ENCODE measurements at places on chromosomes 5 and 9. TPM values are rescaled to one million over a fixed set of nuclear protein-coding genes. Genes with fewer than 3 reads are reported as not detected.

- no peak for DNase-seq
These were observed 129.7 kb downstream of the CEMIP2 start for GRCh38 chr9:71638627-71639026.

DNA sequence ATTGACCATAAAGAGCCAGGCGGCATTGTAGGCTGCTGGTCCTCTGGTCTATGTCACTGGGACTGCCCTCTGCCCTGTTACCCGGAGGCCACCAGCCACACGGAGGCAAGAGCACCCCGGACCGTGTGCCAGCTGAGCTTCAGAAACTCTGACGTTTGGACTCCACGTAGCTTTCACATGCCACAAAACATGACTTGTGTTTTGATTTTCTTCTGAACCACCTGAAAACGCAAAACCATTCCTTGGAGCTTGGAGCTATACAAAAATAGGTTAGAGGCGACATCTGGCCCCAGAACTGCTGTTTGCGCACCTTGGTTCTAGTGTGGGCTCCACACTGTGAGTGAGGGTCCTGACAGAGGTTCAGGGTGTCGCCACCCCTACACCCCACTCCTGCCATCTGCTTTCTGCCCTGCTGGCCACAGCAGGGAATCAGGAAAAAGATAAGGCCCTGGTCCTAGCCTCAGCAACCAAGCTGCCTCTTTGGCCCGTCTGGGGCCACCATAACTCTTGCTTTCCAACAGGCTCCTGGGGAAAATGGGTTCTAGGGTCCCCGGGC lies 151.3 kb upstream of the IRX2 start:
- no peak for DNase-seq

DNA sequence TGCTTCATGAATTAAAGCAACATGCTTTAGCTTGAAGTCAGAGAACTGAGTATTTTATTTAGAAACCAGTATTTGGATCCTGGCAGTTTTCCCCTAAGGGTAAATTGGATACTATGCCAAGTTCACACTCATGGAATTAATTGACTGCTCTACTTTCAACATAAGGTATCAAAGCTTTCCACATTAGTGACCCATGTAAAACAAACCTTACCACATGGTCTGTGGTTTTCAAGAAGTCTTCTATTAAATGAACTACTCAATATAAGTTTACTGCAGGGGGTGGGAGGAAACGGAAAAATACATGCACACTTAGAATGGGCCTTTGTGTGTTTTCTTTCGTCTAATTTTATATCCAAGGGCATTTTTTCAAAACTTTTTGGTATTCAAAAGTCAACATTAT lies 232.0 kb upstream of the FBXL7 start:
- no peak for DNase-seq

DNA sequence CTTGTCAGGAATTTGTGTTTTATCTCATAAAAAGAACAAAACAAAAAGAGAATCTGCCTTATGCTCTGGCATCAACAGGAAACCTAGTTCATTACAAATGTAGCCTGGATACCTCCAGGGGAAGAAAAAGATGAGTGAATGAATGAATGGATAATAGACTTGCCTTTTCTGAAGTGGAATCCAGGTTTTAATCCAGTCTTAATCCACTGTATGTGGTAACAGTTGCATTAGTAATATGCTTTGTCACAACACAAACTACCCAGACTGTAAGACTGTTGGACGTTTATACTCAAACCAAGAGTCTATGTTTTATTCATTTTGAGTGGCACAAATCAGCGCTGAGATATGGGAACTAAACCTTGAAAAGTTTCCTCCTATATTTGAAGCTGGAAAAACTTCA lies 32.1 kb upstream of the MAP3K1 start:
- DNase-seq: no peak

Gene FCN1
- not detected for total RNA-seq

Gene SPINK4
- not detected for total RNA-seq
